ENCODE measurements at places on chromosomes 13 and 19.

DNA sequence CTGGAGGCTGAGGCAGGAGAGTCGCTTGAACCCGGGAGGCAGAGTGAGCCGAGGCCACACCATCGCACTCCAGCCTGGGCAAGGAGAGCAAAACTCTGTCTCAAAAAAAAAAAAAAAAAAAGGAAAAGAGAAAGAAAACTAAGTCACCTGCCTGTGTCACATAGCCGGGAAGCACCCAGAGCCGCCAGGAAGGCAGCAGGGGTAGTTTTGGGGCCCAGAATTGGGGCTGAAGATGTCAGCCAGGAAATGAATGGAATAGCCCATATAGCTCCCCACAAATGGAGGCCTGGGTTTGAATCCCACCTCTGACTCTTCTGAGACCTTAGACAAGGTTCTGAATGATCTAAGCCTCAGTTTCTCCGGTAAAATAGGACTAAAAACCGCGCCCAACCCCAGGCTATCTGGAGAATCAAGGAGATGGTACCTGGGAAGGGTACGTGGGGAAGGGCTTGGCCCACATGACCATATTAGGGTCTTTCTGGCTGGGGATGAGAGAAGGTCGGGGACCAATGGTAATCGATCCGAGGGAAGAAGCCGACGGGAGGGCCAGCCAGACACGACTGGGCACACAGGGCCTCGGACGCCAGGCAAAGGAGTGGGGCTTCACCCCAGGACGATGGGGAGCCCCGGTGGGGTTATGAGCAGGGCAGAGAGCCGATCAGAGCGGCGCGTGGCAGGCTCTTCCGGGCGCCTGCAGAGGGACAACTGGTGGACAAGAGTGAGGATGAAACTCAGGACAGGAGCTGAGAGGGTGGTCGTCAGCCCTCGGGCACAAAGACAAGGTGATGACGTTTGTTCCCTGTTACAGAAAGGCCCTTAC, 14.4 kb downstream of the CCDC124 start:
- DNase-seq, result no peak

GRCh38 chr19:11769995-11770394, 3.2 kb downstream of the ZNF441 start:
- no peak for DNase-seq

- no peak for DNase-seq
Measured at GRCh38 chr13:22618002-22618401, 562.8 kb upstream of the SGCG start.

DNA sequence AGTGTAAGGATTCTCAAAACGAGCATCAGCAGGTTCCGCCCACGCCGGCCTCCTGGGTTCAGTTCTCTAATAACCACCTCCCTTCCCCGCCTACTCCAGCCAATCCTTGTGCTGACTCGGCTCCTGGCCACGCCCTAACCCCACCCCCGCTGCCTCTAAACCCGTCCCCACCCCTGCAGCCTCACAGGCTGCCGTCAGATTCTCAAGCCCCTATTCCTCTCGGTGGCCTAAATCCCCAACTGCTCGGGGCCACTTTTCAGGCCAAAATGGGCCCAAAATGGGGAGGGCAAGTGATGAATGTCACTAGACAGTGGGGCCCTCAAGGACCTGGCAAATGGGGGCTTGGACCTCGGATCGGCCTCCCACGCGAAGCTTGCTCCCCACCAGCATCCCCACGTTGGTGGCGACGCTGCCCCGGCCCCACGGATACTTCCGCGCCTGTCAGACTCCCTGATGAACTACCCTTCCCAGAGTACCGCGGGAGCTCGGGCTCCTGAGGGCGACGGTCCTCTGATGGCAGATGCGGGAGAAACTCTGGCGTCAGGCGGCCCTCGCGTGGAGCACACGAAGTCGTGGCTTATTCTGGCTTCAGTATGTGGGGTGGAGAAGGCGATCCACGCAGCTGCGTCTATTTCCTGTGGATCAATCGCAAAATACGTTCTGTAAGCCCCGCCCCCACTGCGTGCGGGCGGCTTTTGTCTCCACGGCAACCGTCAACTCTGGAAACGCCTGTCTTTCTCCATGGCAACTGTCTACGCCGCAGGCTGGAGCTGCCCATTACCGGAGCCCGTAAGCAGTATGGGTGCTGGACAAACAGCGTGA, 24.8 kb downstream of the ZNF473 start:
- peak; percentile 62 for DNase-seq

DNA sequence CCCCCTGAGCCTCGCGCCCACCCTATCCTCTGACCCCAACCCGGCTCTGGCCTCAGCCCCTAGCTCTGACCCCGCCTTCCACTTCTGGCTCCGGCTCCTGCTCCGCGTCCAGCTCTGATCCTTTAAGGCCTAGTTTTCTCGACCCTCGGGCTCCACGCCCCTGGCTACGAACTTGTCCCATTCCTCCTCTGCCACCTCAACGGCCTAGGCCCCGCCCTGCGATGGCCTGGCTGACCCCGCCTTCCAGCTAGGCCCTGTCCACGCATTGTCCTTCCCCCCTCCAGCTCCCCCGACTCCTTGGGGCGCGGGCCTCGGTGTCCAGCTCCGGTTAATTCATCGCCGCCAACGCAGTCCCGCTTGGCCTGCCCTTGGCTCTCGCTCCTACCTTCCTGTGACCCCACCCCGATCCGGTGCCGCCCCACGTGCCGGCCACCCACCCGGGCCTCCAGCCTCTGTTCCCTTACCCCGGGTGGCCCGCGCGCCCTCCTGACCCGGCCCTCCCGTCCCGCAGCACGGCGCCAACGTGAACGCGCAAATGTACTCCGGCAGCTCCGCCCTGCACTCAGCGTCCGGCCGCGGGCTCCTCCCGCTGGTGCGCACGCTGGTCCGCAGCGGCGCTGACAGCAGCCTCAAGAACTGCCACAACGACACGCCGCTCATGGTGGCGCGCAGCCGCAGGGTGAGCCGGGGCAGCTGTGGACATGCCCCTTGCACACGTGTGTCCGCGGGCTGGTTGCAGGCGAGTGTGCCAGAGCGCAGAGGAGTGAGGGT, 9.4 kb downstream of the BCL3 start:
- DNase-seq, result no peak

- DNase-seq, result no peak
Measured at GRCh38 chr19:53132141-53132991, at the start of gene ZNF415. TSS of gene ZNF415 (minus strand) at chr19:53132910. CDS start at chr19:53122676, 10,234 bp downstream.

DNA sequence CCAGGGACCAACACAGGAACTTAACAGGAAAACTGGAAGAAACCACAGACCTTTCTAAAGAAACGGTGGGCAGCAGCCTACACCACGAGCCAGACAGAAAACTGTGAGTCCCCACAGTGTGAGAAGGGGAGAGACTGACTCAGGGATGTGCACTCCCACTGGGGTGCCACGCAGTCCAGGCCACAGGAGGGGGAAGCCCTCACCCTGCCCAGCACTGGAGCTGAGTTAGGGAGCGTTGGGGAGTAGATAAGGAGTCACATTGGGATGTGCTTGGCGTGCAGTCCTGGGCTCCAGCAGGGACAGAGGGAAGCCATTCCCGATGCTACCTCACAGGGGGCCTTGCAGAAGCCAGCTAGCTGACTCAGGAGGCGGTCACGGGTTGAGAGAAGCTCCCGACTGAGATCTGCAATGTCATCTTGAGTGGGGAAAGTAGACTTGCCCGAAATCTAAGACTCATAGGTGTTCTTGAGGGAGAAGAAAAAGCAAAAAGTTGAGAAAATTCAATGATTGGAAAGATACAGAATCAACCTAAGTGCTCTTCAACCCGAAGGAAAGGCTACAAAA, 17.3 kb downstream of the SIGLEC8 start:
- DNase-seq, result peak; percentile 45
